ENCODE measurements at places on chromosomes 11 and 22.

DNA sequence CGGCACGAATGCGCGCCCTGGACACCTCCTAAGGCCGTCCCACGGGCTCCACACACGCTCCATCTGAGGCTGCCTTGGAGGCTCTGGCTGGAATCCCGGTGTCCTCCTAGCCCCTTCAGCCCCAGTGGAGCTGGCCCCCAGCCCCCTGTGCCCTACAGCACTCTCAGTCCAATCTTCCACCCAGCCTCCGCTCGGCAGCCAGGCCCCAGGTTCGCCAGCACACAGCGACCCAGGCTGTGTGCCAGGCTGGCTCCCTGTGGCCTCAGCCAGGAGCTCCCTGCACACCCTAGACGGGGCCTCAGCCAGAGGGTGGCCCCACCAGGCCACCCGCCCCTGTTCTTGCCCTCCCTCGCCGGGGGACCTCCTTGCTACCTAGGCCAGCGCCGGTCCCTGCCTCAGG lies 18.6 kb downstream of the MOB2 start:
- no peak for DNase-seq

DNA sequence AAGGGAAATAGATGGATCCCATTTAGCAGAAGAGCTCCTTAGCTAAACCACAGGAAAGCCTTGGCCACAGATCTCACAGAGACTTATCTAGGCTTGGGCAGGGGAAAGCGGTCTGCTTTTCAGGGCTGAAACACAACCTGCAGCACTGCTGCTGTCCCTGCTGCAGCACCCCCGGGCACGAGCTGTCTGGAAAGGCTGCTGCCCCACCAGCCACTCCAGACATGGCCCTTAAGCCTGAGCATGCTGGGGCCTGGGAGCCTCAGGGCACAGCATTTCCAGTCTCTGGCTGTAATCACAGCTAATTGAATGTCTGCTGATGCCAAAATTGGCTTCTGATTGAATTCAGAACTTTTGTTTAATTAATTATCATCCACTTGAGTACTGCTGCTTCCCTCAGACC lies 115.0 kb downstream of the TMPRSS5 start:
- DNase-seq = no peak

GRCh38 chr11:111435046-111435698 lies 56.1 kb upstream of the POU2AF1 start:
- no peak for DNase-seq

- DNase-seq = no peak
These were observed 21.0 kb downstream of the PHLDB1 start for GRCh38 chr11:118628432-118628831.

GRCh38 chr22:50139843-50140415 lies 30.6 kb upstream of the PANX2 start:
- DNase-seq = no peak

GRCh38 chr22:18057568-18058209 lies 20.1 kb upstream of the PEX26 start:
- DNase-seq = no peak

GRCh38 chr11:128941110-128941509 lies 1.6 kb downstream of the TP53AIP1 start:
- no peak for DNase-seq

- DNase-seq = no peak
These were observed 93.2 kb downstream of the NAV2 start for GRCh38 chr11:19805827-19806226.

GRCh38 chr22:42912059-42912458 lies 55.0 kb upstream of the ARFGAP3 start:
- DNase-seq = no peak

GRCh38 chr11:31915867-31916266 lies 104.7 kb upstream of the PAX6 start:
- no peak for DNase-seq

DNA sequence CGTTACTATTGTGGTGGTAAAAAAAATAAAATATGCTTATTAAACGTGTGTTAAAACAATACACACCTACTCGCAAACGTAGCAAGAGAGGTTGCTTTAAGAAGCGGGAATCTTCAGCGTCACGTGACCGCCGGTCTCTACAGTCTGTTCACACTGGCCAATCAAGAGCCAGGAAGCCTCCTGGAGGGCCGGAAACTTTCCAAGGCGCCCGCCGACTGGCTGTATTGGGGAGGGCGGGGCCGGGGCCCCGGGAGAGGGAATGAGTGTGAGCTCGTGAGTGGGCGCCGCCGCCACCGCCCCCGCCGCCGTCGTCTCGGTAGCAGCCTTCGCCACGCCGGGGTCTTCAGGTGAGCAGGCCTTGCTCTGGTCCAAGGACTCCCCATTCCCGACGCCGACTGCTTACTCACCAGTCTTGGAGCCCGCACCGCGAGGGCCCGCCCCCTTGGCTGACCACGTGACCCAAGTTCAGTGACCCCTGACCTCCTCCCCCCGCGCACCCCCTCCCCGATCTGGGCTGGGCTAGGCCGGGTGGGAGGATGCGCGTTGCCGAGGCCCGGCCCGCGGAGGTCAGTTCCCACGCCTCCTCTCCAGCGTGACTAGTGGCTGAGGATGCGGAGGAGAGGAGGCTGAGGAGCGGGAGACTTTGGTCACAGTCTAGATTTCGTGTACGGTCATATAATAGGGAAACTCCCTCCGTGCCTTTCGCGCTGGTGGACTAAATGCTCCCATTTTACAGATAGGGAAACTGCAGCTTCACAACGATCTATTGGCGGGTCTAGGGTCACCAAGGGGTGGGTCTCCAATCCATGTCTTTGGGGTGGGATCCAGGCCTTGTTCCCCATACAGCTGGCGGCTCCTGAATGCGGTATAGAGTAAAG lies at the start of gene TAF6L:
TAF6L (plus strand) TSS at position 253 of the 878 bp plus-strand sequence. CDS start 4,388 bp downstream, outside the sequence.
- DNase-seq = peak; percentile 89

- DNase-seq = no peak
These were observed 958.7 kb upstream of the FAT3 start for GRCh38 chr11:91265946-91266345.

- DNase-seq = no peak
These were observed 1330.6 kb downstream of the BRD1 start for GRCh38 chr22:48496987-48497650.

- no peak for DNase-seq
These were observed at the start of gene PVALB for GRCh38 chr22:36816636-36817524. Gene PVALB, minus strand, starts transcription at chr22:36817035. Its CDS starts 30 bp downstream, at chr22:36817005.

GRCh38 chr11:44361813-44362212 lies 51.9 kb upstream of the ALX4 start:
- no peak for DNase-seq

DNA sequence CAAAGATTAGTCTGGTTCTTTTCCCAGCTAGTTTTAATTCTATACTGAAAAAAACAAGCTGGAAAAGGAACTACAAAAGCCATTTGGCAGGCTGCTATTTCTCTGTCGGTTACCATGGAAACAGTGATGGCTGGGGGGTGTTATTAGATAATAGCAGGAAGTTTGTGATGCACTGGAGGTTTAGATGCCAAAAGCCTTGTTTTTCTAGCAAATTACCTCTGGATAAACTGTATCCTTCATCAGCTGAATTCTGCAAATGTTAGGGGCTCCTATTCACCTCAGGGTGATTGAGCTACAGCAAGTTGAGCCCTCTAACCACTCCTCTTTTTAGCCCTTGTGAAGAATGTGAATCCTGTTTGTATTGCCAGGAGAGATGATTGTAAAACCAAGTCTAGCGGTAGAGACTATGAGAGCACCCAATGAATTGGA lies 25.2 kb downstream of the ALKBH3 start:
- DNase-seq = no peak

DNA sequence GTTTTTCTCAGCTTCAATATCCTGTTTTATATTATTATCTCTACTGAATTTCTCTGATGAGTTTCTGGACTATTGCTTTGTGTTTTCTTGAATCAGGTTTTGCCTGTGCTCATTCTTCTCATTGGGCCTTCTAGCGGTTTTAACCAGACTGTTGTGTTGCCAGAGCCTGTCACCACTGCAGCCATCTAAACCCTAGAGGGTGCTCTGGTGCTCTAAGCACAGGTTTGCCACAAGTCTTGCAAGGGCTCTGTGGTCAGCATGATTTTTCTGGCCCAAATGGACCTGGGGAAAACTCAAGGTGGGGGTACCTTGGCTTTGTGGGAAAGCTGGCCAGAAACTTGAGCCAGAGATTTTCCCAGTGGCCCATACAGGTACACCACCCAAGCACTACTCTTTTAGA lies 52.4 kb upstream of the TYR start:
- DNase-seq = no peak

DNA sequence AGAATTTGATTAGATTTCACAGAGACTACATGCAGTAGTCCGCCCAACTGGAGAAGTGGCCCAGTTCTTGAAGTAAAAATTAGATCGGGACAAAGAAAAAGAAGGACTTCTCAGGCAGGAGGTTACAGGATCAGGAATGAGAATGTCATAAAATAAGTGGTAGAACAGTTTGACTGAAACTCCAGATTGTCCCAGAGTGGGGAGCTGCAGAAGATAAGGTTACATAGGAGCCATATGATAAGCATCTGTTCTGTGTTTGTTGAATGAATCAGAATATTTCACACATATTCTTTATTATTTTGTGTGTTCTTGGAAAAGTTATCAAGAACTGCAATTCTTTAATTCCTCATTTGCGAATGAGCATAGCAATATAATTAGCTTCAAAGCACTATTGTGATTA lies 210.6 kb downstream of the AASDHPPT start:
- DNase-seq = no peak

DNA sequence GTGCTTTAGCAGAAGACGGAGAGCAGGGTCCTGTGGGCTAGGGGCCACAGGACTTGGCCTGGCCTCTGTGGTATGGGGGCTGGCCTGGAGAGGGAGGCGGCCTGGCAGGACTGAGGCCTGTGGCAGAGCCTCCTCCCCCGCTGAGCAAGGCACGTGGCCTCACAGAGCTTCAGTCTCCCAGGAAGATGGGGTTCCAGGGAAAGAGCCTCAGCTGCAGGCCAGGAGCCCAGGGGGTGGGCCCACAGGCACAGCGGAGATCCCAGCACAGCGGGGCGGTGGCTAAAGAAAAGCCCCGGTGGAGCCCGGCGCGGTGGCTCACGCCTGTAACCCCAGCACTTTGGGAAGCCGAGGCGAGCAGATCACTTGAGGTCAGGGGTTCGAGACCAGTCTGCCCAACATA lies 2.2 kb downstream of the MAPK12 start:
- DNase-seq = no peak

DNA sequence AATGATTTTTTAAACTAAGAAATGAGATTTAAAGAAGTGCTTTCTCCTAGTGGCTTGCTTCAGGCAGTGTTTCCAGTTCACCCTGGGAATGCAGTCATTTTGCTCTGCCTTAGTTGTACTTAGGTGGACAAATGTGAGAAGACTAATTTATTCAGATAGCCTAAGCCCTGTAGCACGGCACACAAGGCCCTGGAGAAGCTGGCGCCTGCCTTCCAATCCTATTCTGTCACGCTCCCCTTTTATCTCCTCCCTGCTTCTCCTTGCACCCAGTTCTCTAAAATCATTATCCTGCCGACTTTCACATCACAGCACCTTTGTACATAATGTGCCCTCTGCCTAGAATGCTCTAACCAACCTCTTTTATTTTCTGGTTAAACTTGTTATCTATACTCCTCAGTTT lies 64.0 kb downstream of the PPME1 start:
- DNase-seq = no peak

DNA sequence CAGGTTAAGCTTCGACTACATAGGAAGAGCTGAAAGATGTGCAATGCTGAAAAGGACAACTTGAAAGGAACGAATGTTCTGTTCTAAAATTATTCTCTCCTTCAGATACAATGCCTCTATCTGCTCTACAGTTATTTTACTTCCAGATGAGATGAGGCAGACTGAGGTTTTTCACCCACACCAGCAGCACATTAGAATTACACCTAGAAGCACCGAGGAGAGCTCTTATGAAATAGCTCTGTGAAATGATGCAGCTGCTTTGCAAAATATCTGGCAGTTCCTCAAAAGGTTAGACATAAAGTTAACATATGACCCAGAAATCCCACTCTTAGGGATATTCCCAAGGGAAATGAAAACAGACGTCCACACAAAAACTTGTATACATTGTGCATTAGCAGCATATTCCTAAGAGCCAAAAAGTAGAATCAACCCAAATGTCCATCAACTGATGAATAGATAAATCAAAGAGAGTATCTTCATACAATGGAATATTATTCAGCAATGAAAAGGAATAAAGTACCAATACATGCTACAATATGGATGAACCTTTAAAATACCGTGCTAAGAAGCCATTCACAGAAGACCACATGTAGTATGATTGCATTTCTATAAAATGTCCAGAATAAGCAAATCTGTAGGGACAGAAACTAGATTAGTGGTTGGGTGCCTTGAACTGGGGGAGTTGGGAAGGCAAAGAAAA lies 34.5 kb downstream of the WT1 start:
- no peak for DNase-seq

DNA sequence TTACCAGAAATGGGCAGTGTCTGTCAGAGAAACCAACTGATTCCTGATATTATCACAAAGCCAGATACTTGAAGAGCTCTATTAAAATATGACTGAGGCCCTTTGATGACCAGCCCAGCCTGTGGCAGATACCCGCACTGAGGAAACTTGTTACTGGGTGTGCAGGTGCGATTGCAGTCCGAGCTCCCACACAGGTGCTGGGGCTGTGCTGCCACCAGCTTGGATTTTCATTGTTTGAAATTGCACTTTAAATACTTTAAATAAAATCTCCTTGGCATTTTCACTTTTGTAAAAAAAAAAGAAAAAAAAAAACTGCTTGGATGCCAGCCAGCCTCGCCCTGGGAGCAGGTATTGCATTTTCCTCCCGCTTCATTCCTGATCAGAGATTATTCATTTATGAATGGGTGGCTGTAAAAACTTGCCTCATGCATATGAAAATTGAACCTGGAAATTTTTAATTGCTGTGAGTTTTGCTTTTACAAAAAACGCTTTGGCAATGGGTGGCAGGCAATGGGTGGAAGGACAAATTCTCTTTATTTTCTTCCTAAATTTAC lies 21.2 kb downstream of the EHF start:
- no peak for DNase-seq

DNA sequence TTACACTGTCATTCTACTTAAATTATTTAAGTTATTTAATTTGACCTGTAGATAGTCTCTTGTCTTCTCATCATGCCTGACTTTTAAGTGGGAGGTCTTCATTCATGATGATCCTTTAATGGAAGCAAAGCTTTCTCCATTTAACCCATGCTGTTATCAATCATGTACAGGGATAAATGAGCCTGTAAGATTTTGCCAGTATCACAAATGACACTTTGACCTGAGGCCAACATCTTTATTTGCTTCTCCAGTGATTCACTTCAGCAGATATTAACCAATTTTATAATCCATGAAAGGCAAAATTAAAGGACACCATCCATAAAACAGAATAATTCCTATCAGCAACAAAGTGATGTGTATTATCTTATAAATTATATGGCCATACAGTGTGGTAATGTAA lies 7.7 kb downstream of the CCDC73 start:
- no peak for DNase-seq
